ENCODE measurements at places on chromosomes 5 and 9.
A peak's percentile ranks its signal among the peaks of the same experiment; 100 is the strongest.

DNA sequence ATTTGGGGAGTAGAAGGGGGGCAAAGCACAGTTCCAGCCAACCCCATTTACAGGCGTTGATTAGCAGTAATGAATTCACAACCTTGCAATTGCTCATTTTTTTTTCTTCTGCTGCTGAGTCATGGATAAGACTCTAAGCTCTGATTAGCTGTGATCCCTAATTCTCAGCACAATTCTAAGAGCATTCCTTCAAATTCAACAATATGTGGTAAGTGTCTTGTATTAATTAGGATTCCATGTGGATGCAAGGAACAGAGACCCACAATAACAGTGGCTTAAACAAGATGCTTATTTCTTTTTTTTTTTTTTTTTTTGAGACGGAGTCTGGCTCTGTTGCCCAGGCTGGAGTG, 133.4 kb downstream of the PALM2AKAP2 start:
- DNase-seq = no peak

DNA sequence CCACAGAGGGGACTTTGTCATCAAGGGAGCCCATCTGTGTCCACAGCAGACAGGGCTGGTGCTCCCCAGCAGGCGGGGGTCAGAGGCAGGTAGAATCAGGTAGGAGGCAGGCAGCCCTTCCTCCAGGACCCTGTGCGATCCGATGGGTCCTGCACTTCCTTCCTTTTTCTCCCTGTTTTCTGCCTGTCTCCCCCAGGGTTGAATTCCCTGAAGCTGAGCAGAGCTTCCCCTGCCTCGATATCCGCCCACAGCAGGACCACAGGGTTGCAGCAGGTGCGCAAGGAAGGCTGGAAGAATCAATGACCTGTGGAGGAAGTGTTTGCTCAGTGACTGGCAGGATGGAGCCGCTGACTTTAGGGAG, 69.2 kb downstream of the MRPL36 start:
- no peak for DNase-seq

GRCh38 chr5:95845391-95845790, 22.9 kb upstream of the GLRX start:
- no peak for DNase-seq

- DNase-seq = peak; percentile 14
These were observed 11.7 kb upstream of the PCDHB1 start for GRCh38 chr5:141039517-141039916.

DNA sequence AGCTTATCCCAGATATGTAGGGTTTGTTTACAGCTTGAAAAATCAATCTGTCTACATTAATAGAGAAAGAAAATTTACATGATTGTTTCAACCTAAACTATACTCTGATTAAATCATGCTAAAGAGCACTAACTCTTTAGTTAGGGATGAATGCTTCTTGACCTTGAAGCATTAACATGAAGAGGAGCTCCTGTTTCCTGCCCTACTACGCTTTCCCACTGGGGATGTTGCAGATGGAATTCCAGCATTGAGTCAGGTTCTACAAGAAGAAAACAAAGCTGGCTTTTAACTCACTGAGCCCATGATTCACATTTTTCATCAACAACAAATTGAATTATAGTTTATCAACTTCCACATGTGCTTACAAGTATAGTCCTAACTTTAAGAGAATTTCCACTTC, 471.3 kb downstream of the TMEM232 start:
- DNase-seq = no peak

- no peak for DNase-seq
These were observed 5.6 kb upstream of the ARL15 start for GRCh38 chr5:54315736-54316528.

DNA sequence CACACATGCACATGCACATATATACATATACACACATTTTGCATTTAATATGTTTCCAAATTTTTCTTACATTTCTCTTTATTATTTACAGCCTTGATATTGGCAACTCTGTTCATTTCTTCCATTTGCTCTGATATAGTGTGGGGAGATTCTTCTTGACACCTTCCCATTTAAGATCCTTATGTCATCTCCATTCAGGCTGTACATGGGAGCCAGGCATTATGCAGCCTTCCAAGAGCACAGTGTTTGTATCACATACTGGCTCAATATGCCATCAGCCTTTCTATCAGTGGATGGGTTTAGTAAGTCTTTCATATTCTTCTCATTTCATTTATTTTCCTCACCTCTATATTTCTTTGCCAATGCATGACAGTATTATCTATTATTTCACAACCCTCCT, 372.3 kb upstream of the FTMT start:
- no peak for DNase-seq

- peak; percentile 81 for DNase-seq
These were observed 156.2 kb downstream of the MELK start for GRCh38 chr9:36728651-36729520.

DNA sequence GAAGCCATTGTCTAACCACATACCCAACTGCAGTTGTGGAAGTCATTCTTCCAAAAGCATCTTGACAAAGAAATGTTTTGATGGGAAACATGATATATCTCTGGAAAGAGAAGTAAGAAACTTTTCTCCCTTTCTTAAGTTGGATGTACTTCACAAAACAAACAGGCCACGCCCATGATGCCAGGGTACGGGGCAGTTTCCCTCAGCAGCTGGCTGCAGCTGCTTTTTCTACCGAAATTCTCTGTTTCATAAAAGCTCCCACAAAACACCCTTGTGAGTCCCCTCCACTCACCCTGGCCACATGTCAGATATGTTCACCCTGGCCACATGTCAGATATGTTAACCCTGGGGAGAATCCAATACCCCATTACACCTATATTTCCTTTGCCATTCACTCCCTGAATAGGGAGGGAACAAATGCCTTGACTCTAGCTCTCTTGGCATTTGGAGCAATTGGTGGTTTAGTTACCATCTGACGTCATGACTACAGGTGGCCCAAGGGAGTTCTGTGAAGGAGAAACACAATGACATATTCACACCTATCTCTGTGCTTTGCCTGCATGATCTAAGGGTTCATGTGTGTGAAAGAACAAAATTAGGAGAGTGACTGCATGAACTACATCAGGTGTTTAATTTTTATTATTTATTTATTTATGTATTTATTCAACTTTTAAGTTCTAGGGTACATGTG, 103.0 kb downstream of the AOPEP start:
- DNase-seq = no peak

DNA sequence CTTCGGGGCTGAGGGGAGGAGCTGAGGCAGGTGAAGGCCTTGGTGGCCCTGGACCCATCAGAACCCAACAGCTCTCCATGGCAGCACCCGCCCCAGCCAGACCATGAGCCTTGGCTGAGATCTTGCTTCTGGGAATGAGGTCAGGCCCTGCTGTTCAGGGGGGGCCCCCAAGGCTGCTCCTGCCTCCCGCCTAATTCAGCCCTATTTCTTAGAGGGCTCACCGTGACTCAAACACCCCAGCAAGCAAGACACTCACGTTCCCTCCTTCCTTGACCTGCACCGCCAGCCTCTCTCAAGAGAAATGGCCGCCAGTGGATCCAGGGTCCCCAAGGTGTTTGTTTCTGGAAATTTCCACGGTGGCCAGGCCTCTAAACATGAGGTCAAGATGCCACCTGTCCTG, 61.4 kb upstream of the PPP1R26 start:
- DNase-seq = no peak

DNA sequence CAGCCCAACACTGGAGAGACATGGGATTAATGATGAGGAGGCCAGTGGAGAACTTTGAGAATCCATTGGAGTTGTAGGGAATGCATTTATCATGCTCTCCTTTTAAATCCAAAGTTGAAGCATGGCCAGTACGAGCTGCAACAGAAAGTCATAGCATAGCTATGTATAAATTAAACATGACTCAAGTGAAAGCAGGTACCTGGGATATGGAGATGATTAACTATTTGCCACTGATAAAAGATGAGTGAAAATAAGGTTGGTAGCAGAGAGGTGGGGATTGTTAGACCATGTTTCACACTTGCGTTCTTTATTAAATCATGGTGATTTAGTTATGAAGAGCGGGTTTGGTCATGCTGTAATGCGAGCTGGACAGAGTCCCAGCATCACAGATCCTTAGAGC, 189.6 kb downstream of the ARHGEF28 start:
- no peak for DNase-seq
